ENCODE measurements at places on chromosomes 3 and 15.
A peak's percentile ranks its signal among the peaks of the same experiment; 100 is the strongest.

- no peak for DNase-seq
These were observed 363.0 kb downstream of the NR2F2 start for GRCh38 chr15:96693515-96693914.

DNA sequence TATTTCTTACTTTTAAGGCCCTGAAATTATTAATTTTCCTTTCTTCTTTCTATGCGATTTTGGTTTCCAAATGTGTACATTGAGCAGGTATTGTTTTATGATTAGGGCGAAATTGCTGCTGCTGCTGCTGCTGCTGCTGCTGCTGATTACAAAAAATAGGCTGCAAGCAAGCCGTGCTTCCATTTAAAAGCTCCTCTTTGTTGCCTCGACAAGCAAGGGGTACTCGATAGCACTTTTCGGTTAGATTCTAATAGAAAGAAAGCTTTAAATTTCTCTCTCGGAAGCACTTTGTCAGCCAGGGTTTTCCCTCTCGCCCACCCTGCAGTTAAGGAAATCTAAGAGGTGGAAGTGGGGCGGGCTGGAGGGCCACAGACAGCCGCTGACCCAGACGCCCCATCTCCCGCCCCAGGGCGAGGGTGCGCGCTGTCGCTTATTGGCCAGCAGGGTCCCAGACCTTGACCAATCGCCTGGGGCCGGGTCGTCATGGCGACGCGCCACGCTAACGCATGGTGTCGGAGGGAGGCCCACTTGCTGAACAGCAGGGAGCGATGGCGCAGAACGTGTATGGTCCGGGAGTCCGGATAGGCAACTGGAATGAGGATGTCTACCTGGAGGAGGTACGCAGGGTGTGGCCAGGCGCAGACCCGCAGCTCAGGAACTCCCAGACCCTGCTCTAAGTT, at the start of gene CFAP161:
CFAP161 (plus strand) TSS at position 489 of the 680 bp plus-strand sequence; CDS start at position 549, 60 bp downstream.
- DNase-seq: no peak

DNA sequence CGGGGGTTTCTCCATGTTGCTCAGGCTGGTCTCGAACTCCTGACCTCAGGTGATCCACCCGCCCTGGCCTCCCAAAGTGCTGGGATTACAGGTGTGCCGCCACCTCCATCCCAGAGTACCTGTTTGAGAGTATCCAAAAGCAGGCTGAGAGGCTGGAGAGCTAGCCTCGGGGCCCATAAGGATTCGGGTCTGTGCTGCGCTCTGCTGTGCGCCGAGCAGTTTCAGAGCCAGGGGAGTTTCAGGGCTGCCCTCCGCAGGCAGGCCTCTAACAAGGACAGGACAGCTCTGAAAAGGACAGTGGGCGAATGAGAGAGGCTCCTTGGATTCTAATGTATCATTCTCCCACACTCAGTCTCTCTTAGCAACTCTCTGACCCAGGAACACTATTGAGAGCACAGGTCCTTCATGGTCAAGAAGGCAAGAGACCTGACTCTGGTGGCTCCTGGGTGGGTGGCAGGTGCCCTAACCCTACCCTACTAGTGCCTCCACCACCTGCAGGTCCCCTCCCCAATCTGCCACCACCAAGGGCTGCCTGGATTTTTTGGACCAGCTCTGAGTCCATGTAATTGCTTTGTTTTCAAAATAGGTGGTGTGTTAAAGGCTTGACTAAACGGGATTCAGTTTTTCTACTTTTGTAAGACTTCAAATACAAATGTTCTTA, 27.8 kb downstream of the MAGEF1 start:
- DNase-seq: no peak

DNA sequence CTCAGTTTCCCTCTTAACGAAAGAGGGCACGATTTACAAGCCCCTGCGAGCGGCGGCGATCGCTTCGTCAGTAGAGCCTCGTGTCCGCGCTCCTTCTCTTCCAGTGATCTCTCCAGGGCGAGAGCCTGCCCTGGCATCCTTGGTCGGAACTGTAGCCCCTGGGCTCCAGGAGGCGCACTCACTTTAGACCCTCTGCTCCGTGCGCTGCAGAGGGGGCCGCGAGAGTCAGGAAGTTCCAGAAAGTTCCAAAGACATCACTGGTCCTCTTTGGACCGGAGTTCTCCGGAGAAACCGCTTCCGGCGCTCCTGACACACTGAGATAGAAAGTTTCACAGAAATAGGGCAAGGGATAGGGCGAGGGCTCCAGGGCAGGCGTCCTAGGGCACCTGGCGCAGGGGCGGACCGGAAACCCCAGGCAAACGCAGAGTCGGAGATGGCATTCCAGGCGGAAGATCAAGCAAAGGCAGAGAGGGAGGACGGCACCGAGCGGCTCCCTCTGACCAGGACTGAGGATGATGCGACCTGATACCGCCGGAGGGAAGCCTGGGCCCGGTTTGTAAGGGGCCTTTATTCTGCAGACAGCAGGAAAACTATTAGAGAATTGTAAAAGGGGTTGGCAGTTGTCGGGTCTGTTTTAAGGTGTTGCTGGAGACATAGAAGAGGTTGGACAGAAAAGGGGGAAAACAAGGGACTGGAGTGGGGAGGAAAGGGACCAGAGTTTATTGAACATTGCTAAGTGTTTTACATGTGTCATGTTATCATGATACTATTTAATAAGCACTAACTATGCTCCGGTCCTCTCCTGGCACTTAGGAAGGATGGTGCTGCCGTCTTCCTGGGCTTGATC, 1.3 kb upstream of the CPEB1 start:
- DNase-seq: no peak

- no peak for DNase-seq
These were observed 651.9 kb downstream of the RBMS3 start for GRCh38 chr3:29932696-29933325.

DNA sequence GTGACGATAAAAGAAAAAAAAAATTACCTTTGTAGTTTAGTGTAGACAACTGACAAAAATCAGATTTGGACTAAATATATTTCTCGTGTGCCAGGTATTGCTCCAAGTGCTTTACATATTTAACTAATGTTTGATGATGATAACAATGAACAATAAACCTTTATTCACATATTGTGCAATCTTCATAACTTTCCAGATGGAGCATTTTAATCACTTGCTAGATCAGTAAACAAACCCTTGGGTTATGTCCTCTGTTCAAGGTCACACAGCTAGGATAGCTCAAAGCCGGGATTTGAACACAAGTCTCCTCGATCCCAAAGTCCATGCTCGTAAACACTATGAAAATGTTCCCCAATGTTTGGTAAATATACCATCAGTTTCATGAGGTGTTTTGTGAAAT, 14.5 kb downstream of the NCEH1 start:
- DNase-seq: no peak

GRCh38 chr3:2274526-2274925, 175.9 kb downstream of the CNTN4 start:
- no peak for DNase-seq

GRCh38 chr3:8464668-8465067, 37.0 kb upstream of the LMCD1 start:
- DNase-seq: no peak

DNA sequence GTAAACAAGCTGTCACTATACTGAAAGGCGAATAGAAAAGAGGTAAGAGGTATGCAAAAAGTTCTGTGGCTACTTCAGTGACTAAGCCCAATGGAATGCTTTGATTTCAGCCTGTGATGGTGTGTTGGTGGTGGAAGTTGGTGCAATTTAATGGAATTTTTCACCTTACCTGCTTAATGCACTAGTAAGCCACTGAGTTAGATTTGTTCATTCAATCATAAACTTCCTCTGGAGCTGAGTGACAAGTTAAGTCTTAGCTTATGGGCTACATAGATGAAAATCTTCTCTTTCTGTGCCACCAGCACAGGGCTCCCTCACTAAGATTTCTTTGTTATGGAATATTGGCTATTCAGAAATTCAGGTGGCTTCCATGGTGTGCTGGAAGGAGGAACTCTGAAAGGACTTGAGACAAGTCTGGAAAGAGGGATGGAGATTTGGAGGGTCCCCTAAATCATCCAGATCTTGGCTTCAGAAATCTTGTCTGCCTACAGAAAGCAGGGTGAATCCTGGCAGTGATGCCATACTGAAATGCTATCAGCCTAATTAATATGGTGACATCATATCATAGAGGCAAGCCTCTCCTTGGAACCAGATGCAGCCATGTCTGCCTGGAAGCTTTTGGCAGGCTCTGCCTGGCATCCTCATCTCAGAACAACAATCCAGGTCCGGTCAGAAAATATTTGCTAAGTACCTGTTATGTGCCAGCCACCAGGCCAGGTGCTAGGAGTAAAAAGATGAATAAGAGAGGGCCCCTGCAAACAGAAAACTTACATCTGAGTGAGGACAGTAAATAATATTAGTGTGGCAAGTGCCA, 8.1 kb upstream of the GAP43 start:
- peak; percentile 49 for DNase-seq

GRCh38 chr3:118761291-118761606, 273.4 kb downstream of the IGSF11 start:
- DNase-seq: no peak

DNA sequence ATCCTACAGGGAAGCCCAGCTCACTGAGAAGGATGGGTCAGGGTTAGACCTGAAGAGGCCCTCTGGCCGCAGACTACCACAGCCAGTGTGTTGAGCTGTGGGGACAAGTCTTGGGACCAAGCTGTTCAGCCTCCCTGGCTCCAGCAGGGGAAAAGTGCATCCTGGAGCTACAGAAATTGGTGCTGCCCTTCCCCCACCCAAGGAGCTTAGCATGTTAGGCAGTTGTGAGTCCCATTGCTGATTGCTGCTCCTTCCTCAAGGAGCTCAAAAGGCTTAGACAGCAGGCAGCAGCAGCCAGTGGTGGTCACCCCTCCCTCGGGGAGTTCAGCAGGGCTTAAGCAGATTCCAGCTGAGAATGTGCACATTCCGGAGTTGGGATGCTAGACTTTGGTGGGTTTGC, 165.6 kb downstream of the ATP8B4 start:
- DNase-seq: no peak

DNA sequence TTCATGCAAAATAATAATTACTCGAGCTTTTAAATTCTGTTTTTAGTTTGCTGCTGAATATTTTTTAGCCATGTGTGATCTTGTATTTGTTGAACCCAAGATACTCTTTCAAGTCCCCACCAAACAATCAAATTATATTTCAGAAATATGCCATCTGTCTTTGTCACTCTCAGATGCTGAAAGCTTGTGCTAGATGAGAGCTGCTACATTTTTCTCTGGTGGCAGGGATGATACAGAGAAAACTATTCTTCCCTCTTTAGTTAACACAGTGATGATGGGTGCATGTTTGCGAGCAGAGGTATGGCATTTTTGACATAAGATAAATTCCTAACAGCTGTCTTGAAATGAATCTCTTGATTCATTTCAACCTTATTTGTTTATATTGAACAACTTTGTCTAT, 100.6 kb upstream of the NPHP3 start:
- no peak for DNase-seq

DNA sequence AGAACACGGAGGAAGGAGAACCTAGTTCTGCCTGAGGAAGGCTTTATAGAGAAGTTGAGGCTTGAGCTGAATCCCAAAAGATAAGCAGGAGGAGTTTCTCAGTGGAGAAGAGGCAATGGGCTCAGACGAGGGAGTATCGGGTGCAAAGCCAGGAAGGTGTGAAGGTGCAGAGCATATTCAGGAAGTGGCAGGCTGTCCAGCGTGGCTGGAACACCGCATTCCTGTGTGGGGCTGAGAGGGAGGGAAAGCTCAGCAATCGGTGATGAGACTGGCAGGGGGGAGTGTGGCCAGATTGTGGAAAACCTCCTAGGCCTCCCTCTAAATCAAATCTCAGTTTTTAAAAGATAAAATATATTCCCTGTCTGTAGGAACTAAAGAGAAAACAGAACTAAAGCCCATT, 63.0 kb downstream of the ARHGAP31 start:
- DNase-seq: no peak

DNA sequence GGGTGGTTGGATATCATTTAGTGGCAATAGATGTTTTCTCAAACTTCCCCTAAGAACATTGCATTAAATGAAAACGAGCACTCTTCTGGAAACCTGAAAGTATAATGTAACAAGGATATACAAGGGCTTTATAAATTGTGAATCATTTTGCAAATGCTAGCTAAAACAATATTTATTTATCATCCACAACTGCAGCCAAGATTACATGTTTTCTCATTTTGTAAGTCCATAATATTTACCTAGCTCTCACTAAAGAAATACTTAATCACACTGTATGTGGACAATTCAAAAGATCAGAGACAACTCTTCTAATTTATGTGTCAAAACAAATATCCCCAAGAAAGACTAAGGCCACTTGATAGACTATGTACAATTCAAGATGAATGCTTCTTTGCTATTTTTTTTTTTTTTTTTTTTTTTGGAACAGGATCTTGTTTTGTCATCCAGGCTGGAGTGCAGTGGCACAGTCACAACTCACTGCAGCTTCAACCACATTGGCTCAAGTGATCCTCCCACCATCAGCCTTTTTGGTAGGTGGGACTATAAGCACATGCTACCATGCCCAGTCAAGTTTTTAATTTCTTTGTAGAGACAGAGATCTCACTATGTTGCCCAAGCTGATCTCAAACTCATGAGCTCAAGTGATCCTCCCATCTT, 427.7 kb upstream of the THBS1 start:
- no peak for DNase-seq

- DNase-seq: no peak
These were observed 149.9 kb upstream of the STT3B start for GRCh38 chr3:31382856-31383255.

GRCh38 chr15:101207867-101208288, 44.0 kb downstream of the CHSY1 start:
- peak; percentile 51 for DNase-seq

DNA sequence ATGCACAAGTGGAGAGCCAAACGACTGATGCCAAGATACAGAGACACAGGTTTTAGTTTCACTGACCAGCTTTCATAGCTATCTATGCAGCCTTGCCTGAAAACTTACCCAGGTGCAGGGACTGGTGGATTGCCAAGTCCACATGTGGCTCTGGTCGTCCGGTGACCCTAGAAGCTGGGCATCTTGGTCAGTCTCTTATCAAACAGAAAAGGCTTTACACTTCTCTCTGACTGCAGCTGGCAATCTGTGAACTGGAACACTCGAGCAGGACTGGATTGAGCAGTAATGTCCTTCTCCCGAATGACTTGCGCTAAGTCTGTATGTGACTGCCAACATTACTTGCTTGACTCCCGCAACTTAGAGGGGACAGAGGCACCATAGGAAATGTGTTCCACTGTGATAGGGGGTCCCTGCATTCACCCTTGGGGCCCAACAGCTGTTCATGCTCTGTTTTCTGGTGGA, 63.0 kb upstream of the SIAH2 start:
- DNase-seq: no peak

DNA sequence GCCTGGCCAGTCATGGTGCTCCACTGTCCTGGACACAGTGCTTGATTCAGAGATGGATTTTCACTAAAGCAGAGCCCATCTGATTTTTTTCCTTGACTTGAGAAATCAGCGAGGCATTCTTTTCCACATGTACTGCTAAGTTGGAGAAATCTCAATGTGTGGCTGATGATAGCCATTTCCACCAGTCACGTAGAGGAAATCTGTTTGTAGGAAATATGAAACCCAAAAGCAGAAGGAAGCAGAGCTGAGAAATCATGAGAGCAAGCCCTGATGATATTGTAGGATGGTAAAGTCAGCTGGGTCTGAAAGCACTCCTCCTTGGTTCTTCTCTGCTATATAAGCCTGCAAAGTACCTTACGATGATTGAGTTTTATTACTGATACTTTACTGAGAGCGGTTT, 1233.4 kb downstream of the ROBO2 start:
- no peak for DNase-seq
